Nephron progenitor cell (in vitro differentiated cells): ENCODE measurements at places on chromosomes 2 and 18.

DNA sequence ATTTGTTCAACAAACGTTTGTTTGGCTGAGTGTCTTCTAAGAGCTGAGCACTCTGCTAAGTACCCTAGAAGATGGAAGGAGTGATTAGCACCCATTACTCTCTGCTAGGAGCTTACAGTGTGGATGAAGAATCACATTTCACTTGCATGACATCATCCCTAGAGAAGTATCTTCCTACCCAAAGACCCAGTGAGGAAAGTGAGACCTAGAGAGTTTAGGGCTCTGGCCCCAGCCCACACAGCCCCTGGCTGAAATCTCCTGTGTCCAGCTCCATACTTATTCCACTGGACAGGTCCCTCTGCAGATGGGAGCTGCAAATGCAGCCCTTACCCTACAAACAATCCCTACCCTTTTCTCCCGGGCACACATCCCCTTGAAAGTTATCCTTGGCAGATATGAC is 26.8 kb upstream of the EPAS1 start:
- DNase-seq, result no peak

- DNase-seq, result no peak
Observed at GRCh38 chr18:43046322-43046721, 69.2 kb downstream of the RIT2 start.

GRCh38 chr2:140604096-140604495 is 1526.7 kb downstream of the LRP1B start:
- no peak for DNase-seq

DNA sequence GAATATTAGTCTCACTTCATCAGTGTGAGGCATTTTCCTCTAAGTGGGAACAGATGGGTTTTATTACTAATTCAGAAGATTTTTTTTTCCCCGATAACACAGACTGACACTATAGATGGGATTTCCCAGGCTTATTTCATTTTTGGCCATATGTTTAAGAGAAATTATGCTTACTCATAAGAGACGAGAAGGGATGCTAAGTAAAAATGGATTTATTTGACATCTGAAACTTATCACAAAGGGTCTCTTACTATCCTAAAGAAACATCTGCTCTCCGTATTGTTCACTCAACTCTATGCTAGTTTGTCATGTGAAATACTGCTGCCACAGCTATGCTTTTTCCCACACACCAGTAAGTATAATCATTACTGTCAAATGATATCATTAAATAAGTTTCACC is 1476.3 kb downstream of the LRP1B start:
- no peak for DNase-seq

DNA sequence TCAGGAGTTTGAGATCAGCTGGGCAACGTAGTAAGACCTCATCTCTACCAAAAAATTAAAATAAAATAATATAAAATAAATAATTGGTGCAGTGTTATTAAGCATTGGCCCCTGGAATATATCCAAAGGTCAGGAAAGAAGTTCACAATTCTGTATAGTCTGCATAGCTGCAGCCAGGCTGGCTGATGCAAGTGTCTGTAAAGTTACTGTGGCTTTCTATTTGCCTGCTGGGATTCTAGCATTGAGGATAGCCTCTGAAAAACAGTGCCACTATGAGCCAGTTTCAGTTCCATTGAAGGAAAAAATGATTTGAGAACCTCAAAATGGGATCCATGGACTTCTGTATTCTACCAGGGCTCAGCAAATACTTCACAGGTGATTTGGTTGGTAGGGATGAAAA is 208.6 kb downstream of the PARD3B start:
- no peak for DNase-seq

DNA sequence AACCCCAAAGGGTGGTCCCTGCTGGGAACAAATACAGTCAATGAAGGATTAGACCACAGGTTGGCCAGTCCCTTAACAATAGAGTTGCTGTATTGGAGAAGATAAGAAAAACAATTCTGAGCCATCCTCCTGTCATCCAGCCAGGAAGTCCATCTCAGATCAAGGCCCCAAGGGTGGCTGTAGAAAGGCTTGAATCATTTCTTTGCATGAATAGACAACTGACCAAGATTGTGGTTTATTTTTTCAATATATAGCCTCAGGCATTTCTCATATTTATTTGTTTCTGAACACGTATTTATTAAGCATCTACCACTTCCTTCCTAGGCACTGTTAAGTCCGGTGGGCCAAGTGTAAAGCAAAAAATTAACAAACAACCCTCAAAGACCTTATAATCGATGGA is 274.4 kb upstream of the SLC14A2 start:
- DNase-seq, result no peak

- DNase-seq, result no peak
Observed at GRCh38 chr2:11263177-11263576, 81.3 kb downstream of the ROCK2 start.

GRCh38 chr2:206477296-206477695 is 34.0 kb downstream of the ADAM23 start:
- DNase-seq, result no peak

- DNase-seq, result no peak
Observed at GRCh38 chr18:79982736-79983135, 5.6 kb downstream of the TXNL4A start.

- no peak for DNase-seq
Observed at GRCh38 chr18:12839057-12839525, 44.9 kb downstream of the PTPN2 start.

GRCh38 chr18:8448130-8448529 is 161.1 kb upstream of the RAB12 start:
- DNase-seq, result no peak

- DNase-seq, result no peak
Observed at GRCh38 chr2:109594246-109594885, 19.4 kb downstream of the SEPTIN10 start.

DNA sequence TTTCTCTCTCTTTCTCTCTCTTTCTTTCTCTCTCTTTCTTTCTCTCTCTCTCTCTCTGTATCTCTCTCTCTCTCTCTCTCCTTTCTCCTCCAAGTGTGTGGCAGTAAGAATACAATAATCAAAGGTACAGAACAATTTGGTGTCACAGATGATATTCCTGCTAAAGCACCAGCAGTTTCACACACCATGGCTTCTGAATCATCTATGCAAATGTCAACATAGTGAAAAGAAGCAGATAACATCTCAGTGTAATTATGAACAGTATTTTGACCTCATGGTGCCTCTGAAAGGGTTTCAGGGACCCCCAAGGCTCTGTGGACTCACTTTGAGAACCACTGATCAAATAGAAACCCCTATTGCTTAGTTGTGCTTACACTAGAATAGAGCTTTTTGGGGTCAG is 38.5 kb upstream of the CSRNP3 start:
- no peak for DNase-seq

DNA sequence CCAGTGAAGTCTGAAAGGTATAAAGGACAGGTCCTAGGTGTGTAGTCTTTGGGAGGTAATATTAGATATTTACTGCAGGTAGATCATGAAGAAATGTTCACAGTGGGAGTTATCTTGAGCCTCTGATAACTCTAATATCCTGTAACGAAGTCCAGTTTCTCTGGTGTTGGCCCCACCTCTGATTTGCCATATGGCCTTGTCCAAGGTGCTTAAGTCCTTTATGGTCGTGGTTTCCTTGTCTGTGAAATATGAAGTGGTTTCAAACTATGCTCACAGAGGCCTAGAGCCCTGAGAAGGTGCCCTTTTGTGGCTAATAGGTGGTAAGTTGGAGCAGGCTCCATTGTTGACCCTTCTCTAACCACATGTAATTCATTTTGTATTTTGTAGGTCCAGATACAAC is 190.7 kb downstream of the ICOS start:
- DNase-seq, result no peak

GRCh38 chr2:161166538-161167409 is 6.5 kb downstream of the TANK start:
- no peak for DNase-seq

DNA sequence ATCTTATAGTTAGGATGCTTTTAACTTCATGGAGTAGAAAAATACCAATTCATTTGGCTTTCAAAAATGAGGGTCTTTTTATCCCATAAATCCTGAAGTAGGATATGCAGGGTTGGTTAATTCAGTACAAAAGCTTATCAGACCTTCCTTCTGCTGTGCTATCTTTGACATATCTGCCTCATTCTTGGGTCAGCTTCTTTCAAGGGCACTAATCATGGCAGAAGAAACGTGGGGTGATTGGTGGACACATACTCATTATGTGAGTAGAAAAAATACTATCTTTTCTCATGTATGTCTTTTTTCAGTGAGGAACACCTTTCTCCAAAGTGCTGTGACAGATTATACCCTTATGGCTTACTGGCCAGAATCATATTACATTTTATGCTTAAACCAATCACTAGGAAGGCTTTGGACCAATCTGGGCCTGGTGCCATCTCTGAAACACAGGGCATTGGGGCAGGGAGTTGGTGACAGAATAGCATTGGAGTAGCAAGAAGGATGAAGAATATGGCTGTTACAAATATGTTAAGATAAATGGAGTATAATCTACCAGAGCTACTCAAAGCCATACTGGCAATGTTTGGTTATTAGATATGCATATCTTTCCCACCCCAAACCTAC is 10.1 kb downstream of the UGP2 start:
- DNase-seq, result no peak

- DNase-seq, result no peak
Observed at GRCh38 chr2:38105922-38106321, 30.0 kb upstream of the CYP1B1 start.

DNA sequence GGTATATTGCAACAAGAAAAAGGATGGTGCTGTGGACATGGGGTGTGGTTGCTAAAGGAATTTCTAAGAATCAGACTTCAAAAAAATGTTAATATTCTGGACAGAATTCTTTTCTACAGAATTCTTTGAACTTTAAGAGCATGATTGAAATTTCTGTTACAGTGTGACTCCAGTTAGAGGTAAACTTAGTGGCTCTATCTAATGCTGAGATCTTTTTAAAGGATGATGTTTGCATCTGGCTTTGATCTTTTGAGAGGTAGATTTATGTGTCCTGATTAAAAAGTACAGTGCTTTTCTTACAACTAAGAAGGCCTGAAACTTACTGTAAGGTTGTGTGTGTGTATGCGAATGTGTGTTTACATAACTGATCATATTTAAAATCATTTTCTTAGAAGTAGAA is 25.4 kb downstream of the NCK2 start:
- DNase-seq, result no peak

GRCh38 chr2:202140522-202141252 is 67.6 kb downstream of the KIAA2012 start:
- DNase-seq, result no peak

GRCh38 chr2:65856928-65857327 is 424.5 kb upstream of the SPRED2 start:
- DNase-seq, result no peak

DNA sequence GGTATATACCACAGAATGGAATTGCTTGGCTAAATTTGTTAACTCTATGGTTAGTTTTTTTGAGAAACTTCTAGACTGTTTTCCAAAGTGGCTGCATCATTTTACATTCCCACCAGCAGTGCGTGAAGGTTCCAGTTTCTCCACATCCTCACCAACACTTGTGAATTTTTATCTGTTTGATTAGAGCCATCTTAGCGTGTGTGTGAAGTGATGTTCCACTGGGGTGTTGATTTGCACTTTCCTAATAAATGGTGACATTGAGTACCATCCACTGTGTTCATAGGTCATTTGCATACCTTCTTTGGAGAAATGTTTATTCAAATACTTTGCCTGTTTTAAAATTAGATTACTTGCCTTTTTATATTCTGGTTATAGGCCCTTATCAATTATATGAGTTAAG is 37.5 kb upstream of the HS6ST1 start:
- DNase-seq, result no peak

DNA sequence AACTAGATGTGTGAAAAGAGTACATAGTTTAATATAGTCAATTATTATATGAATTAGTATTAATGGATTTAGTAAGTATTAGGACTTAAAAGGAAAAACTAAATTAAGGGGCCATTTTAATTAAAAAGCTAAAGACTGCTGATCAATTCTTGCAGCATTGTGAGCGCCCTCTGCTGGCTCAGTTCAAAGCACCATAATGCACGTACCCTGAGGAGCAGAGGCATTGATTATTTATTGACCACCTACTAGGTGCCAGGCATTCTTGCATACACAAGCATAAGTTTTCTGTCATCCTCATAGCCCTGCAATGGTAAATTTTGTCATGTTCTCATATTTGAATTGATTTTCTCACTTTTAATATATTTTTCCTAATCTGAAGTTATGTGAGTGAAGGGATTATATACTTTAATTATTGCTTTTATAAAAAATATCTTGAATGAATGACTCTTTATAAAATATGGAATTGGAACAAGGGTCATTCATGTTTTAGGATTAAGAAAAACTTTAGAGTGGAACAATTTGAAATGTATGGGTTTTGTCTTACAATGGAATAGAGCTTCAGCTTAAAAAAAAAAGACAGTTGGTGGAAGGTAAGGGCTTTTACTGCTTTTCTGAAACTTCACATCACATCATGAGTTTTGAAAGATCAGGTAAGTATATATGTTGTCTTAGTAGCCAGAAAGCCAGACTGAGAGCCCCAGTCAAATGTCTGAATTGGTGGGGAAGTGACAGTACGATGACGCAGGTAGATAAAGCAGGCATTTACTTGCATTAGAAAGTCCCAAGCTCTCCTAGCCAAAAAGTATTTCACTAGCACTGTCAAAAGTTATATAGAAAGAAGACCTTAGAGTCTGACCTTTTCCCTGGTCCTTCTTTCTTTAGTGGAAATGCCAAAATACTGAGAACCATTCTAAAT is 9.7 kb downstream of the ITGA4 start:
- peak; percentile 75 for DNase-seq

DNA sequence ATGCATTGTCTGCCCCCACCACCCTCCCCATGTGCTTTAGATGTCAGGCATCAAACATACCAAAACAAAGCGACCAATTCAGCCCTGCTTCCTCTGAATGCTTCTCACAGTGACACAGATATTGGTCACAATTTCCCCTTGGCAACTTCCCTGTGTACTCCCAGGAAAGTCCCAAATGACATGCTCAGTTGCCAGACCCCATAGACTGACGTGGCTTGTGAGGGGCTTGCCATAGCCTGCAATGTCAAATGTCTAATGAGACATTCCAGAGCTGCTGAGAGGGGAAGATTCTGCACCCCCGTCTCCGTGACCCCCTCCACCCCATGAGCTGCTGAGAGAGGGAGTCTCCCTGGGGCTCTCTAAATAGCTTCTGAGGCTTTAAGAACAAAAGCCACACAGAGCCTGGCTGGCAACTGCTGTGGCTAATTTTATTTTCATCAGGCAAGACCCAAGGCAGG is 47.3 kb downstream of the RFTN2 start:
- DNase-seq, result peak; percentile 3

DNA sequence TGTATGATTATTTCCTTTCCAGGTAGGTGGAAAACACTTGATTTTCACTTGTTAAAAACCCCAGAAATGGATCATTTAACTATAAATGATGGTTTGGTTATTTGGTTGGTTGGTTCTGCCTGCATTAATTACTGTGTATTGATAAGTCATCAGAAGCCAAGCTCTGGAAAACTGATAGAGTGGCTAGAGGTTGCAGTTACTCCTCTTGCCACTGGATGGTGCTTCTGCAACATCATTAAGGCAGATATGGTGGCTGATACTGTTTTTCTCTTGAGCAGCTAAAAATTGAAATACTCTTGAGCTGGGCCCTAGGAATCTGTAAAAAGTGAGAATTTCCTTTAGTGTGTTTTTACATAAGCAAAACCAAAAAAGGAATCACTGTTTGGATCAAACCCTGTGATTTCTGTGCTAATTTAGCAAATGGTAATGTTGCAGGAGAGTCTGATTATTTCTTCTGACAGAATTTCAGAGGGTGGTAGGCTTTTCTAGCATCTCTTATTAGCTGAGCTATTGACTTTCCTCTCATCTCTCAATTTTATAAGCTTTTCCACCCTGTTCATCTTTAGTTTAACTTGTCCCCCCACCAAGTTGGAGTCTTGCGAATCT is 54.3 kb downstream of the RAB10 start:
- DNase-seq, result peak; percentile 7
